ENCODE measurements at places on chromosomes 16 and 17.

- DNase-seq: peak; percentile 51
- H3K27me3 ChIP-seq: peaks cover 29% of the 10 kb centered on the region
- no peaks in the 10 kb centered on the region for H3K36me3 ChIP-seq
- peaks cover 27% of the 10 kb centered on the region for H3K4me1 ChIP-seq
- H3K4me3 ChIP-seq: no peak overlapping the region
Observed at GRCh38 chr17:28381141-28381825, 9.8 kb downstream of the SARM1 start.

DNA sequence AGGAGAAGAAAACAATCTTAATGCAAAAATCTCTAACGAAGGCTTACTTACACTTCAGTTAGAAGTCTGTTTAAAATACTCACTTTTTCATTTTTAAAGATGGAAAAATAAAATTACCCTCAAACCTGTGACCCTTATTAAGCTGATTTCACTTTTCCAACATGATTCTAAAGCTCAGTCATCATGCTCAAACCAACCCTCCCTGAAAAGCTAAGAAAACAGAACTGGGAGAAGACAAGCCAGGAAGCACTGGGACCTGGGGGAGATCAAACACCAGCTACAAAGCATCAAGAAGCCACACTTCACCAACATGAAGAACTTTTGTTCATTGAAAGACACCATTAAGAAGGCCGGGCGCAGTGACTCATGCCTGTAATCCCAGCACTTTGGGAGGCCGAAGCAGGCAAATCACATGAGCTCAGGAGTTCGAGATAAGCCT, 88.8 kb downstream of the LITAF start:
- H3K27ac ChIP-seq: no peak overlapping the region
- peaks cover 43% of the 10 kb centered on the region for H3K4me1 ChIP-seq
- no peak for DNase-seq
- no peaks in the 10 kb centered on the region for H3K36me3 ChIP-seq
- no peaks in the 10 kb centered on the region for H3K27me3 ChIP-seq

- no peak for DNase-seq
- no peak overlapping the region for H3K4me3 ChIP-seq
- H3K4me1 ChIP-seq: no peaks in the 10 kb centered on the region
- H3K27ac ChIP-seq: no peak overlapping the region
Observed at GRCh38 chr16:23333034-23333579, 31.0 kb downstream of the SCNN1B start.

GRCh38 chr17:34068571-34068970, 186.5 kb upstream of the CCL2 start:
- H3K4me1 ChIP-seq: no peaks in the 10 kb centered on the region
- H3K27me3 ChIP-seq: peaks cover 14% of the 10 kb centered on the region
- no peak for DNase-seq
- no peak overlapping the region for H3K4me3 ChIP-seq

GRCh38 chr17:37043201-37043600, 94.4 kb downstream of the AATF start:
- H3K27ac ChIP-seq: no peak overlapping the region
- H3K4me3 ChIP-seq: no peak overlapping the region
- peaks cover 14% of the 10 kb centered on the region for H3K36me3 ChIP-seq

- no peaks in the 10 kb centered on the region for H3K27me3 ChIP-seq
- peaks cover 27% of the 10 kb centered on the region for H3K36me3 ChIP-seq
- H3K27ac ChIP-seq: no peak overlapping the region
- no peak overlapping the region for H3K4me3 ChIP-seq
Observed at GRCh38 chr16:58111302-58111627, 17.9 kb downstream of the CFAP20 start.

DNA sequence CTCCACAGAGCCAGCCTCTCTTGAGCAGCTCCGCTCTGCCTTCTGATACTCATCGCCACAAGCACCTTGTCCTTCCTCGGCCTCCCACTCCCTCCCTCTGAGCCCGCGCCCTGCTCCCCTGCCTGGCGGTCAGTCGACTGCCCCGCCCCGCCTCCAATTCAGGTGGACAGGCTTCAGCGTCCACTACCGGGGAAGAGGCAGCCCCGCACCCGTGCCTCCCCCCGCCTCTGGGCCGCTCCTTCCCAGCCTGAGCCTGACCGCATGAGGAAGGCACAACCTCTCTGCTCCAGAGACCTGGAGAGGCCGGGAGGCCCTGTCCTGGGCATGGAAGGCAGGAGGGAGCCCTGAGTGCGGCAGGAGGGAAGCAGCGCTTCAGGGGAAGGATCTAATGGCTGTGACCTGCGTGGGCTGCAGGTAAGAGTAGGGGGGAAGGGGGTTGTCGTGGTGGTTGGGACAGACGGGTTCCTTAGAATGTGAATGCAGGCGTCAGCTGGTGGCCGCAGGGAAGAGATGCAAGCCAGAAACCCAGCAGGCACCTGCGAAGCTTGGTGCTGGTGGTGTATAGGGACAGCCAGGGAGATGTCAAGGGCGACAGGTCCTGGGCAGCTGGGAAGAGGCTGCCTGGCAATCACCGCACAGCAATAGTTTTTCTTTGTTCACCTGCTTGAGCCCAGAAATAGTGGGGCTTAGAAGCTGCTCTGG, 3.0 kb upstream of the SLC6A4 start:
- DNase-seq: no peak
- no peaks in the 10 kb centered on the region for H3K36me3 ChIP-seq
- H3K27me3 ChIP-seq: peaks cover 76% of the 10 kb centered on the region
- H3K4me1 ChIP-seq: peaks cover 22% of the 10 kb centered on the region

DNA sequence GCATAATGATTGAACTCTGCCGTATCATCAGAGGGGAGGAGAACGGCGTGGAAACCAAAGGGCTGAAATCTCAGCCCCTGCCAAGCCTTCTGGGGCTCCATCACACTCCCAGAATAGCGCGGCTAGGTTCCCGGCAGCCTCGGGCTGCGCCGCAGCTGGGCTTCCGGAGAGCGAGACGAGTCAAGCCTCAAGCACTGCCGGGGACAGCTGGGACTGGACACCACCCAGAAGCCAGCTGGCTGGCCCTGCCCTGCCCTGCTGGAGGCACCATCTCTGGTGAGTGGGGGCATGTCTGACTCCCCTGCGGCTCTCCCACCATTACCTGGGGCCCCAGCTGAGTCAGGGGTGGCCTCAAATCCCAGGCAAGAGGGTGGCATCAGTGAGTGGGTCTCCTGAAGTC, 7.2 kb upstream of the GPRC5C start:
- H3K4me1 ChIP-seq: no peaks in the 10 kb centered on the region
- H3K27ac ChIP-seq: no peak overlapping the region
- H3K36me3 ChIP-seq: no peaks in the 10 kb centered on the region
- H3K4me3 ChIP-seq: no peak overlapping the region
